H4 (cell line): ENCODE measurements at places on chromosomes 16 and 17. TPM values are rescaled to one million over a fixed set of nuclear protein-coding genes. Genes with fewer than 3 reads are reported as not detected.

- no peak for DNase-seq
These were observed 60.9 kb downstream of the RPTOR start for GRCh38 chr17:80605326-80606066.

- DNase-seq: no peak
These were observed 45.4 kb downstream of the CREBBP start for GRCh38 chr16:3835089-3835602.

- DNase-seq: no peak
These were observed 70.2 kb downstream of the SPAG9 start for GRCh38 chr17:51050291-51051033.

GRCh38 chr16:27520982-27521673, 28.6 kb downstream of the GTF3C1 start:
- no peak for DNase-seq

DNA sequence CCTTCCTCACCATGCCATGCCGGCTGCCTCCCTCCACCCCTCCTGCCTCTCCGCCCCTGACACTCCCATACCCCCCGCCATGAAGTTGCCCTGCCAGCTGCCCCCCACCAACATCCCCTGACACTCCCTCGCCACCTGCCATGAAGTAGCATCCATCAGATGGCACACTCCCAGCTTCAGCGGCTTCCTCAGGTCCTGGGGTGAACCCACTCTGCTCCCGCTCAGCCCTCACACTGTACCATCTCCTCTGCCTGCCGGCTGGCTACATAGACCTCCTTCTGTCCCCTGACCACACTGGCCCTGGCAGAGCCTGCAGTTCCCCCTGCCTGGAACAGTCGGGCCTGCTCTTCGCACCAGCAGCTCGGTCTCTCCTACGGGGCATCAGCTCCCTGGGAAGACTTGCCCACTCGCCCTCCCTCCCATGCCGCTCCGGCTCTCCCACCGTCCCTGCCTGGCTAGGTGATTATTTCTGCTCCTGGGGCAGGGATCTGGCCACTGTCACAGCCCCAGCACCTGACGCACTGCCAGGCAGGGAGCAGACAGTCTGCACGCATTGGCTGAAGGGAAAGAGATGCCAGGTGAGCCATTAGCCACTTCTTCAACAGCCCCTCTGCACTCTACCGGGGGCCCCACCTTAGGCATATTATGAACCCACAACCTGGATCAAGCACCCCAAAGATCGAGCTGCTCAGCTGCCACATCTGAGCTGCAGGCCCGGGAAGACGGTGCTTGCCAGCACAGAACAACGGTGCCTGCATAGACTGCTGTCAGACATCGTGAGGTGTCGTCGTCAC, 9.0 kb downstream of the CANT1 start:
- no peak for DNase-seq

DNA sequence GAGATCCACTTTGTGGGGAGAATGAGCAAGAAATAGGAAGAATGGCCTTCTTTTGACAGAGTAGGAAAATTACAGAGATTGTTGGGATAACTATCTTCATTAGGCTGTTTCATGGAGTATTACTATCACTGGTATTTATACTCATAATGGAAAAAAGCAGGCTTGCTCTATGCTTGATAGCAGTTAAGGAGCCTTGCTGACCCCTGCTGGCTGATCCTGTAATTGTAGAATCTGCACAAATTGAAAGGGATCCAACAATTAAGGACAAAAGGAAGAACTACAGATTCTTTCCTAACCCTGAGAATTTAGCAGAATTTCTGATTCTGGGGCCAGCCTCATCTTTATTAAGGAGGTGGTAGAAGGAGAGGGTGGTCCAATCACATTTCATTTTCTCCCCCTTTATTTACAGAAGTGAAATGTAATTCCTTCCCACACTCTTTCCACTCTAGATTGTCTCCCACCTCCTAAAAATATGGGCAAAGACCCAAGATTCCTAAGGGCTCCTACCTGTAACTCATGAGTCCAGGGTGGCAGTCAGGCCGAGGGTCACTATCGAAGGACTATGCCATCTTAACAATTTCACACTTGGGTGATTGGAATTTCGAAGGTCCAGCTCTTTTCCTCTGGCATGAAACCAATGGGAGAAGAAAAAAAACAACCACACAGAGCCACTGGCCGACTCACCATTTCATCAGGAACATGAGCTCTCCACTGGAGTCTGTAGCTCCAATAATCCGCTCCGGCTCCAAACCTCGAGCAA, 26.3 kb downstream of the NFE2L1 start:
- DNase-seq: peak; percentile 63

DNA sequence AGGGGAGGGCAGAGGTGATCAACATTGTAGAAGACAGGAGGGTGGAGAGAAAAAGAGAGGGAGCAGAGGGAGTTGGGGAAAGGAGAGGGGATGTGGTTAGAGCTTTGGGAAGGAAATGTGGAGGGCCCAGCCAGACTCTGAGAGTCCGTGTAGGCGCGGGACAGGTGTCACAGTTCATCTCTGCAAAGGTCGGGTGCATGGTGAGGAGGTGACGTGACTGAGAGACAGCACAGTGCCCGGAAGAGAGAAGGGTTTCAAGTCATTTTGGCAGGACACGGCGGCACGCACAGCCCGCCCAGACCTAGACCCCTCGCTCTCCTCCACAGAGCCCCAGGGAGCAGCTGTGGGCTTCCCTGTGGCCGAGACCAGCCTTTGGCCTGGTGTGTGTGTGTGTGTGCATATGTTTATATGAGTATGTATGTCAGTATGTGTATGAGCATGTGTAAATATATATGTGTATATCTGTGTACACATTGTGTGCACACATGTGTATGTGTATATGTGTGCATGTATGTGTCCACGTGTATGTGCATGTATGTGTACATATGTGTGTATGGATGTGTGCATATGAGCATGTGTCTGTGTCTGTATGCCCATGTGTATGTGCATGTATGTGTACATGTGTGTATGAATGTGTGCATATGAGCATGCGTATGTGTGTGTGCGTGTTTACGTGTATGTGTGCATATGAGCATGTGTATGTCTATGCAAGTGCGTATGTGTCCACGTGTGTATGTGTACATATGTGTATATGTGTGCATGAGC, 104.6 kb downstream of the SEC14L1 start:
- no peak for DNase-seq

DNA sequence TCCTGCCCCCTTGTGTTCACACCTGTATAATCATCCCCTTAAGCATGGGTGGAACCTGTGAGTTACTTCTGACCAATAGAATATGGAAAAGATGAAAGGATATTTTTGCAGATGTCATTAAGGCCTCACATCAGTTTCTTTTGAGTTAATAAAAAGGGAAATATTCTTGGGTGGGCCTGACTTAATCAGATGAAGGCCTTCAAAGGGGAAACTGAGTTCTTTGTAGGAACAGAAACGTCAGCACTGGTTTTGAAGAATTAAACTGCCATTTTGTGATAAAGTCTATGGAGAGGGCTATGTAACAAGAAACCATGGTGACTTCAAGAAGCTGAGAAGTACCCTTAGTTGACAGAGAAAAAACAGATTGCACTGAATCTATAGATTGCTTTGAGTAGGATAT, 168.7 kb upstream of the CNTNAP4 start:
- no peak for DNase-seq

GRCh38 chr16:53770641-53771040, 66.7 kb downstream of the FTO start:
- DNase-seq: no peak

- no peak for DNase-seq
These were observed 71.5 kb downstream of the TNFRSF13B start for GRCh38 chr17:16900288-16900882.

GRCh38 chr16:29777576-29778350, at the start of gene ZG16:
Gene ZG16, plus strand, starts transcription at chr16:29778256. Its CDS starts 1,011 bp downstream, at chr16:29779267.
- DNase-seq: no peak

GRCh38 chr17:81932333-81932983, 4.6 kb downstream of the PYCR1 start:
- no peak for DNase-seq

GRCh38 chr17:4476511-4477070, 22.1 kb upstream of the SPNS2 start:
- no peak for DNase-seq

- no peak for DNase-seq
These were observed 173.7 kb downstream of the TRIM37 start for GRCh38 chr17:58932956-58933355.

DNA sequence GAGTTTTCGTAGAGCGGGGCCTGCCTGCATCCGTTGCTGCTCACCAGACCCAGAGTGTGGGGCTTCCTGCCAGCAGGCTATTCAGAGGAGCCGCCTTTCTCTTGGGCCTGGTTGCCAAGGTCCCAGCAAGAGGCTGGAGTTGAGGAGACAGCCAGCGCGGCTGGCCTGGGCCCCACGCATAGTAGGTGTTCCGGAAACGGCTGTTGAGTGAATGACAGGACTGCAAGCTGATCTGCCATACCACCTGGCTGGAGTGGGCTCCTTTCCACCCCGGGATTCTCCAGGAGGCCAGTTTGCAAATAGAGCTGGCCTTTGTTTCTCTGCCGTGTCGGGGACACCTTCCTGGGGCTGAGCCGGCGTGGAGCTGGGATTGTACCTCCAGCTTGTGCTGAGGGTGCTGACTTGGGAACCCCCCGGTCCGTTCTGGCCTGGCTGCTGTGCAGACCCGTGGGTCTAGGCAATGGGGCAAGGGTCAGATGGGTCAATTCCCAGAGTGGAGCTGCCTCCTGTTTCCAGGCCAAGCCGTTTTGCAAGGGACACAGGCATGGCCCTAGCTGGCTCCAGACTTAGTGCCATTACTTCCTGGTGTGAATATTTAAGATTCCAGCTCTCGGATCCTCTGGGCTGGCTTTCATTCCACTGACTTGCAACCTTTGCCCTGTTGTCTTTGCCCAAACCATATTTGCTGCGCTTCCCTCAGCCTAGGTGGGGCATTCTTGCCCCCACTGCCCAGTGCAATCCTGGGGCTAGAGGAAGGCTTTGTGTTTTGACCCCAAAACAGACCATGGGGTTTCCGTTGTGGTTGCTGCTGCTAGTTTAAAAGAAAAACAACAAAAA, 68.8 kb downstream of the CMIP start:
- no peak for DNase-seq

GRCh38 chr17:13078591-13079385, 61.0 kb upstream of the ELAC2 start:
- DNase-seq: no peak

GRCh38 chr16:50169555-50170096, 16.5 kb downstream of the TENT4B start:
- no peak for DNase-seq

- no peak for DNase-seq
These were observed 19.2 kb downstream of the ZNF200 start for GRCh38 chr16:3215601-3216262.

DNA sequence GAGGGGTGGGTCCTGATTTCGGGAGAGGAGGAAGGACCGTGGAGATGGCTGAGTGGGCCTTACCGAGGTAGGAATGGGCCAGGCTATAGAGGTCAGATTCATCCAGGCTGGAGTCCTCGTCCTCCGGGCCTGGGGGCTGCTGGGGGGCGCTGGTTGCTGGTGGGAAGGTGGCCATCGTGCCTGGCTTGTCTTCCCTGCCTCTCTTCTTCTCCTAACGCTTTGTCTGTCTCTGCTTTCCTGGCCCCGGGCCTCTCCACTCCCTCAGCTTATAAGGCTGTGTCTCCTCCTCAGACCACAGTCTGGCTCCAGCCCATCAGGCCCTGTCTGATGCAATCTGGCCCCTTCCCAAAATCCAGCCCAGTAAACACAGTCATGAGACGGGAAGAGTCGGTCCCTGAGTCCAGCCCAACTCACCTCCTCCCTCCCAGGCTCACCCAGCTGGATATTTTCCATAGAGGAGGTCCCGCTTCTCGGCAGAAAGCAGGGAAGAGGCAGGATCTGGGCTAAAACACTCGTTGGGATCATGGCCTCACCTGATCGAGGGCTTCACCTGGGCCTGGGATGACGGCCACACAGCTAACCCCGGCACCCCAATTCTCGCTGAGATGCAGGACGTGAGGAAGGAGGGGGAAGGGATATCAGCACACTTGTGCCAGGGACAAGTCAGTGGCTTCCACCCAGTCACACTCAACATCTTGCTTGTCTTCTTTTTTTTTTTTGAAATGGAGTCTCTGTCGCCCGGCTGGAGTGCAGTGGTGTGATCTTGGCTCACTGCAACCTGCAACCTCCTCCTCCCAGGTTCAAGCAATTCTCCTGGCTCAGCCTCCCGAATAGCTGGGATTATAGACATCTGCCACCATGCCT, at the start of gene NUPR1:
Gene NUPR1, minus strand, starts transcription at position 242 of the 864 bp plus-strand sequence. Its CDS starts 67 bp downstream, at position 175.
- DNase-seq: peak; percentile 97

- DNase-seq: no peak
These were observed 458.5 kb downstream of the RBFOX1 start for GRCh38 chr16:7791028-7791590.

DNA sequence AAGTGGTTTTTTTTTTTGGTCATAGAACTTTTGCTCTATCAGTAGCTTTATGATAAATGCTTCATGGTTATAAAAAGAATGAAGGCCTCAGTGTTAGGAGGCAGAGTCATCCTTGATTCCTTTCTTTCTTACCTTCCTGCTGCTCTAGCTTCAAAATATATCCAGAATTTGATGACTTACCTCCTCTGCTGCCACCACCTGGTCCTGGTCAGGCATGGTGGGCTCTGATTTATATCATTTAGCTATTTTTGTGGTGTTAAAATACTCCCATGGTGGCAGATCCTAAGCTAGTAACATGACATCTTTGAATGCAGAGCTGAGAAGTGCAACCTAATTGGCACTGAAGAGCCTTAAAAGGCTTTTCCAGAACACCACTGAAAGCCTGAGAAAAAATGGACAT, 508.8 kb upstream of the CDH8 start:
- no peak for DNase-seq

ANKS3 gene
- 6.0 and 6.4 TPM in 2 replicates for total RNA-seq

CD68 gene
- total RNA-seq: 19.9 and 21.6 TPM in 2 replicates

CLEC10A gene
- not detected in 2 replicates for total RNA-seq

CD300LD gene
- not detected in 2 replicates for total RNA-seq

HEATR3 gene
- total RNA-seq: 13.7 and 14.6 TPM in 2 replicates

KRT31 gene
- not detected in 2 replicates for total RNA-seq

MT2A gene
- 98.0 and 122 TPM in 2 replicates for total RNA-seq

NTN3 gene
- total RNA-seq: 0.14 TPM in 1 of 2 replicates, not detected in the other

UBFD1 gene
- total RNA-seq: 103 and 112 TPM in 2 replicates
